ENCODE measurements at places on chromosomes 1 and 21. TPM values are rescaled to one million over a fixed set of nuclear protein-coding genes. Genes with fewer than 3 reads are reported as not detected.
A peak's percentile ranks its signal among the peaks of the same experiment; 100 is the strongest.

- DNase-seq: no peak
Measured at GRCh38 chr1:219188331-219188803, 14.7 kb downstream of the LYPLAL1 start.

DNA sequence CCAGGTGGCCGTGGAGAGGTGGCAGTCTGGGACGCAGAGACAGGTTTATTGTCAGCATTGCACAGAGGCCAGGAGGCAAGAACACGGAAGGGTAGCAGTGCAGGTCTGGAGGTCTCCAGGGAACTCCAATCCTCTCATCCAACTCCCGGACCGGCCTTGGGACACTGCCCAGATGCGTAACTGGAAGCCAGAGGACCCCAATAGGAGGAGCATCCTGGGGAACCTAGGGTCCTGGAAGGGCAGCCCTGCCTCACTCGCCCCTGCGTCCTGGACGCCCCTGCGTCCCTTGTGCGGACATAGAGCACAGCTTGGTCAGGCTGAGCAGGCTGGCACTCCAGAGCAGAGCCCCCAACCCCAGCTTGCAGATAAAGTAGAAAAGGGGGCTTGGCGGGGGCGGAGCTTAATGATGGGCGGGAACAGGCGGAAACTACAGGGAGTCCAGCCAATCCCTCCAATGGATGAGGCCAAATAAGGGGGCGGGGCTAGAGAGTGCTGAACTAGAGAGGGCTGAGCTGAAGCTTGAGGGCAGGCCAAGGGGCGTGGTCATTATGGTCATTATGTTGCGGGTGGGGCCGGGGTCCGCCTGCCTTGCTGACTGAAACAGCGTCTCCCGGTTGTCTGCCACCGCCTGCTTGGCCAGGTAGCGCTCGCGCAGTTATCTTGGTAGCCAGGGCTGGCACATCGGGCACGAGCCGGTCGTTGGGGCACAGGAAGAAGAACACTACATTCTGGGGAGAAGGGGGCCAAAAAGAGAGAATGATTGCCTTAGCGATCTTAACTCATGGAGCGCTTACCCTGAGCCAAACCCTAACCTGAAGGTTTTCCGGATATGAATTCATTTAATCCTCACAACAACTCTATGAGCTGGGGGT is 3.7 kb upstream of the ARHGEF19 start:
- DNase-seq: peak; percentile 74

DNA sequence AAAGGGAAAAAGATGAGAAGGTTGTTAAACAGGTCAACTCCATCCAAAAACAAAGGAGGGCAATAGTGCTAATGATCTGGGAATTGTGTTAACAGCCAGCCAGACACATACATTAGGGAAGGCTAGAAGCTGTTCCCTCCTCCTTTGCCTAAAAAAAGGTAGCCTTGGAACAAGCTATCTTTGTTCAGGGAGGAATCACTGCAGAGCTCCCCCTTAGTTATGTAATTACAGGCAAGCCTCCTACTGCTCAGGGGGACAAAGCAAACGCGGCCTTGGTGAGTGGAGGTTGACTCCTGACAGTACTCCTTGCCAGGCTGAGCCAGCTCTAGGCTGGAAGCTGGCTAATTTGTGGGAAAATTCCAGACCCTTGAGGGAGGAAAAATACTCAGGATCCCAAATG is 97.6 kb downstream of the VAV3 start:
- no peak for DNase-seq

DNA sequence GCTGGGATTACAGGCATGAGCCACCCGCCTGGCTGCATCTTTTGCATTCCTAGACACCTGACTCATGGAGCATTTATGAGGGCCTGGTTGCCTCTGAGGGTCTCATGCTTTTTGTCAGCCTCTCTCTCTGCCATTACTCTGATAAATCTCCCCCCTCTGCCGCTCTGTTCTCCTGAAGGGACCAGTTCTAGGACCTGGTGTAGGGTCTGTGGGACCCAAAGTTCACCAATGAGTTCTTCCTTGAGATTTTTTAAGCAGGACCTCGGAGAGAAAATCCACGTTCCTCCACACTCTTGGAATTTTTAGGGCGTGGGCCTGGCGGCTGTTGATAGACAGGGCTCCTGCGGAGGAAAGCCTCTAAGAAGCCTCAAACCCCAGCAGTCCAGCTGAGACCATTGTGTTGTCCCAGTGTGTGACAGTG is 91.9 kb upstream of the ERRFI1 start:
- no peak for DNase-seq

DNA sequence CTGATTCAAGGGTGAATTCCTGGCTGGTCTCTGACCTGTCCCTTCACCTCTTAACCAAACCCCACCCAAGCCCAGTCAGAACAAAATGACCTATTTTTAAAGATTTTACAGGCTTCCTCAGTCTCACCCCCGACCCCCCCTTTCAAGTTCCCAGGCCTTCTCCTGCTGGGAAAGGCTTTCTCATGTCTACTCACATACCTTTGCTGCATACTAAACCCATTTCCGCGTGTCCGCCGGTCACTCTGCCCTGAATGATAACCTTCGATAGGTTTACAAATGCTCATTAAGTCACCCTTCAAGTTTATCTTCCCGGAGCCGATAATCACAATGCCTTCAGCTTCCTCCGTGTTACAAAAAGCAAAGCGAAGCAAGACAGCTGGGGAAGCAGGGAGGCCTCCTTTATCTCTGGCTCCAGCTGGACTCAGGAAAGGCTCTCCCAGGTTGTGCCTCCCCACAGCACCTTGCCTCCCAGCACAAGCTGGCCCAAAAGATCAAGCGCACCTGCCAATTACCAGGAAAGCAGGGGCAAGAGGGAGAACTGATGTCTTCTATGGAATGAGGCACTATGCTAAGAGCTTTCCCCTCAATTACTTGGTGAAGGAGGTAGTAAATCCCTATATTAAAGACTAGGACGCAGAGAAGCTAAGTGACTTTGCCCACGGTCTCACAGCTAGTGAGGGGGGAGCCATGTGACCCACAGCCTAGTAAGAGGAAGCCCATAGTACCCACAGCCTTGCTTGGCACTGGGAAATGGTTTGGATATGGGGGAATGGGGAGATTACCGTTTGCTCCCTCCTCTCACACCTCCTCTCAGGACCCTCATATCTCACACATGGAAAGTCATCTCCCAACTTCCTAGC is 15.9 kb downstream of the SMIM12 start:
- DNase-seq: no peak

- no peak for DNase-seq
Measured at GRCh38 chr1:153346077-153346723, 2.4 kb downstream of the PGLYRP4 start.

GRCh38 chr1:245585252-245585959 is 430.6 kb downstream of the KIF26B start:
- DNase-seq: no peak

GRCh38 chr1:223304931-223305330 is 59.0 kb downstream of the SUSD4 start:
- DNase-seq: no peak

Gene PRELP
- 2.0 TPM for polyA plus RNA-seq

GRCh38 chr1:29876902-29877301 is 640.6 kb downstream of the PTPRU start:
- no peak for DNase-seq

Gene LMX1A
- 0.04 TPM for polyA plus RNA-seq

DNA sequence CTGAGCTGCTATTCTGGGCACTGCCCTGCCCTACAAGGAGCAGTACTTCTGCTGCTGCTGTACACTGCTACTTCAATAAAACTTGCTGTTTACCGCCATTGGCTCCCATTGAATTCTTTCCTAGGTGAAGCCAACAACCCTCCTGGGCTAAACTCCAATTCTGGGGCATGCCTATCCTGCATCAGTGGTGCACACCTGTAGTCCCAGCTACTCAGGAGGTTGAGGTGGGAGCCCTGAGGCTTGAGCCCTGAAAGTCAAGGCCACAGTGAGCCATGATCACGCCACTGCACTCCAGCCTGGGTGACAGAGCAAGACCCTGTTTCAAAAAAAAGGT is 21.2 kb downstream of the PDIK1L start:
- no peak for DNase-seq

DNA sequence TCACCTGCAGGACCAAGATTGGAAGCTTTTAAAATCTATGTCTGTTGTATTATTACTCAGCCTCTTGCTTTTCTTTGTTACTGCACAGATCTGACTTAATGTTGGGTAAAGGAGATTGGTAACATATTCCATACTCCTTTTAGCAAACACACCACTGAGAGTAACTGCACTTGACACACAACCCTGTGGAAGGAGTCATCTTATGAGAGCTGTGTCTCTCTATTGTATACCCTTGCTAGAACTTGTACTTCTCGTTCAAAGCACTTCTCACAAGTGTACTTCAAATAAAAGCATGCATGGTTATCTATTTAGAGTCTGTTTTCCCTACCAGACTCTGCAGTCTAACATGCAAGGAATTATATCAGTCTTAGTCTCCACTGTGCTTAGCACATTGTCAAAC is 813.4 kb downstream of the ADGRL2 start:
- DNase-seq: no peak

Gene PRAMEF2
- not detected for polyA plus RNA-seq

DNA sequence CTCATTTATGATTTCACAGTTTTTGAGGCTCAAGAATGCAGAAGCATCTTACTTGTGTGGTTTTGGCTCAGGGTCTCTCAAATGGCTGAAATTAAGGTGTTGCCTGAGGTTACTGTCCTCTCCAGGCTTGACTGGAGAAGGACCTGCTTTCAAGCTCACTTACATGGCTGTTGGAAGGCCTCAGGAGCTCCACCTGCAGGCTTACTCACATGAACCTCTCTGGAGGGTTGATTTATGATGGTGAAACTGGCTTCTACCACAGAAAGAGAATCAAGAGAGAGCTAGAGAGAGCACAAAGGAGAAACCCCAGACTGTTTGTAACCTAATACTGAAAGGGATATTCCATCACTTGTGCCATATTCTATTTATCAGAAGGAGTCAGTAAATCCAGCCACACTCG is 6.2 kb upstream of the KCNK2 start:
- DNase-seq: no peak

DNA sequence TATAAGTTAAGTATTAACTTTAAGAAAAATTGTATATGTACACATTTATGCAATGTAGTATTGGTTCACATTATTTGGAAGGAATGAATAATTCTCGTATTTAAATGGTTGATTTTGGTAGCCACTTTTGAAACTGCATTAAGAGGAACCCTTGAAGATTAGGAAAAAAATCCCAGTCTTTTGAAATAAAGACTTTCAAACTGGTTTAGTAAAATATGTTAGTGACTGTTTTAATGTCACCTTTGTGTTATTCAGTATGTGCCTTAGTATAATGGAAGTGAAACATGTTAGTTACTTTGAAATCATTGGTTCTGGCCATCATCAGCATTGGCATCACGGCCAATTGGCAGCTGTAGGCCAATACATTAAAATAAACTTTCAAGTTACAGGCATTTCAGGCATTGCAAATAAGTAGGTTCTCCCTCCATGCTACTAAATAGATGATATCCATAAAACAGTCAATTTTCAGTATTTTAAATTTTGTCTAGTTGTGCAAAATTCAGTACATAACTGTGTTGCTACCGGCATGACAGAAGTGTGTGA is 4.4 kb downstream of the MIER1 start:
- no peak for DNase-seq

GRCh38 chr1:209893751-209894150 is 44.3 kb upstream of the SYT14 start:
- no peak for DNase-seq

DNA sequence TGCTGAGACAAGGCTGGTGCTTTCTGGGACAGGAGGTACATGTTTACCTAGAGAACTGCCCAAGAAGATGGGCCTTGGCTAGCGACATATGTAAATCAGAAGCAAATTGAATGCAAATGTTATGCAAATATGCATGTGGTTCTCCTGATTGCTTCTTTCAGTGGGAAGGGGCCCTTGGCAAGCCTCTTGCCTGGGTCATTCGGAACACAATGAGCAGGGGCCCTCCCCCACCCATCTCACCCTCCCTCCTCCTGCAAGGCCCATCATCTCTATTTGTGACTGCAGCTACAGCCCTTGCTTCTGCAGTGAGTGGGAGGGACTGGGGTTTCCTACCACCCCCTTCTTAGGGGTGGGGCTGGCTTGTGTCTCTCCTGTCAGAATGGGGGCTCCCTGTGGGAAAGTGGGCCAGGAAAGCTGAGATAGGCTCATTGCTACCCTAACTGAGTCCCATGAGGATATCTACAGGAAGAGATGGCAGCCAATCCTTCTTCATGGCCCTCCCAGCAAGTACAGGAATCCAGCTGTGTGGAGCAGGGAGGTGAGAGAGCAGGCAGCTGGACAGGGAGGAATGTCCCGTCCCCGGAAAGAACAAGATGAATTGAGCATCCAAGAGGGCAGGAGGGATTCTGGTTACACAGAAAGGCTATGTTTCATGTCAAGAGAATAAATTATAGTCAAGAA is 31.0 kb downstream of the FOXD2 start:
- no peak for DNase-seq

Gene PLXNA2
- polyA plus RNA-seq: 23.5 TPM

Gene PLEKHN1
- polyA plus RNA-seq: 0.45 TPM

- no peak for DNase-seq
Measured at GRCh38 chr1:70311369-70311768, 43.2 kb downstream of the ANKRD13C start.

- DNase-seq: no peak
Measured at GRCh38 chr1:227316456-227316855, 1.8 kb downstream of the CDC42BPA start.

GRCh38 chr1:99647490-99647889 is 1.6 kb downstream of the PALMD start:
- DNase-seq: no peak

DNA sequence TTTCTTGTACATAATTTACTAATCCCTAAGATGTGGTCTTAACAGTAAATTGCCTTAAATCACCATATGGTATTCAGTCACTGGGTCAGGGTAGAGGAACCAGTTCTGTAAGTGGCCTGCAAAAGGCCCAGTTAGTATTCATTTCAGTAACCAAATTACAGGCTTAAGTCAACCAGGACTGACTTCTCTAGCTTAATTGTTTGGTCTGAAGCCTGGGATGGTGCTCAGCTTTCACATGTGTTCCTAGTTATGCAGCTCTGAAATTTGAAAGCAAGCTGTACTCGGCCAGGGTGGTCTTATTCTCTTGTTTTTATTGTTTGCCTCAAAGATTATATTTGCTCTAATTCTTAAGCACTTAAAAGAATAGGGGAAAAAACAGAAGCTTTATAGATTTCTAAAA is 144.6 kb downstream of the MAGI3 start:
- DNase-seq: no peak

Gene OR2T2
- not detected for polyA plus RNA-seq

DNA sequence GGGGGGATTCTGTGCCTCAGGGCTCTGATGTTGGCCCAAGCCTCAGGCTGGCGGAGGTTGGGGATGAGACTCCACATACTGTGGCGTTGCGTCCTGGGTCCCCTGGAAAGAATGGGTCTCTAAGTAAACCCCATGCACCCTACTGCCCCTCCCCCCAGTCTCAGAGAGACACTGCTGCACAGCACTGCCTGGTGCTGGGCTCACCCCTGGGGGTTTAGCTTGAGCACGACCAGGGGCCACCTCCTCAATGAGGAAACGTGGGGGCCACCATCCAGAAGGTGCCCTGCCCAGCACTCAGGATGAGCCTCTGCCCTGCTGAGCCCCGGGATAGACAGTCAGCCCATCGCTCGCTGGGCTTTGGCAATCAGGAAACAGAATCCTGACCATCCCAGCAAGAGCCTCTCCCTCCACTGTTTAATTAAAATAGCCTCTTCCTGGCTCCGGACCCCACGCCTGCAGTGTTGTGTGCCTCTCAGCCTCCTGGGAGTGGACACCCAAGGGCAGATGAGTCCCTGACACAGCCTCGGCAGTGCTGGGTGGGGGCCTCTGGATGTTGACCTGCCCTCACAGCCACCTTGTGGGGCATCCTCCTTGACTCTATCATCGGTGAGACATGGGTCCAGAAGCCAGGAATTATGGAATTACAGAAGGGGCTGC is 3.5 kb upstream of the KRTAP10-4 start:
- no peak for DNase-seq
